ENCODE measurements at places on chromosomes 12 and 14.

GRCh38 chr12:92472201-92472600, 230.6 kb upstream of the PLEKHG7 start:
- no peak overlapping the region for H3K4me3 ChIP-seq
- H3K27me3 ChIP-seq, result no peaks in the 10 kb centered on the region
- no peak overlapping the region for H3K27ac ChIP-seq

DNA sequence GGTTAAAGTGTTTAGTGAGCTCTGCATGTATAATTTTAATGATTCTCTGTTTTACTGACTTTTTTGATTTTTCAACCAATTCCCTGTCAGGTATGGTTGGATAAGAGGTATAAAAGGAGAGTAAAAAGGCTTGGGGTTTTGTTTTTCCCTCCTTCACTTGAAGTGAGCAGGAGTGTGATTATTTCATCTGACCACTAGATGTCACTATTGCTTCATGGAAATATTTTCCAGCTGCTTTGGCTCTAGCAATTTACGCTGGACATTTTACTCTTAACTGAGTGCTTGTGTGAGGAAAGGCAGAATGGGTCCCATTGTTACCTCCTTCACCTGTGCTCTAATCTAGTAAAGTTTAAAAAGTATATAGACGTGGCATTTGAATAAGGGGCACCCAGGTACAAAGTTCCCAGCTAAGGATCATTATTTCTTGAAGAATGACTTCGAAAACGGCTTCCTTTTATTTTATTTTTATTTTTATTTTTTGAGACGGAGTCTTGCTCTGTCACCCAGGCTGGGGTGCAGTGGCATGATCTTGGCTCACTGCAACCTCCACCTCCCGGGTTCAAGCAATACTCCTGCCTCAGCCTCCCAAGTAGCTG, 66.5 kb downstream of the TBC1D30 start:
- peaks cover 7% of the 10 kb centered on the region for H3K4me1 ChIP-seq
- no peak overlapping the region for H3K27ac ChIP-seq
- H3K36me3 ChIP-seq, result no peaks in the 10 kb centered on the region
- no peak overlapping the region for H3K4me3 ChIP-seq
- DNase-seq, result no peak

DNA sequence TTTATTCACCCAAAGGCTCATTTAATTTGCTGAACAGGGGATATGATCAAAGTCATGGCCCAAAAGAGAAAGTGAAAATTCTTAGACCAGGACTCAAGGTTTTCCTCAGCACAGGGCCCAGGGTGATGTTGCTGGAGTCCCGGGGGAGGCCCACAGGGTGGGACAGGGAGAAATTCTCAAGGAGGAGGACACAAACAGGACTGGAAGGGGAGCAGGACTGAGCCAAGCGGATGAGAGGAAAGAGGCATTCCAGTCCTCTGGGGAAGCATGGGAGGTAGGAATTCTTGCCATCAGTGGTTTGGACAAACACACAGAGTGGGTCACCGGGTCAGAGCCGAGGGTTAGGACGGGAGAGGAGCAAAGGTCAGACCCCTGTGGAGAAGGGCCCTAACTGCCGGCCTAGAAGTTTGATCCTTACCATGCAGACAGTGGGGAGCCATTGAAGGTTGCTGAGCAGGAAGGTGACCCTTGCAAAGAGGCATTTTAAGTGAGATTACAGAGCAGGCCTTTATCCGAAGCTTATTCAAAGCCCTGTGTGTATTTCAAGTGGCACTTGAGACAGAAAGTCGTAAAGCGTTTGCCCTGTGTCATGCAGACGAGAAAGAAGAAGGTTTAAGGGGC, 68.4 kb upstream of the PTGR2 start:
- peaks cover 3% of the 10 kb centered on the region for H3K4me1 ChIP-seq
- peaks cover 18% of the 10 kb centered on the region for H3K27me3 ChIP-seq
- no peak overlapping the region for H3K27ac ChIP-seq
- peak; percentile 41 for DNase-seq

- no peaks in the 10 kb centered on the region for H3K4me1 ChIP-seq
- DNase-seq, result no peak
- no peak overlapping the region for H3K4me3 ChIP-seq
- H3K27ac ChIP-seq, result no peak overlapping the region
Observed at GRCh38 chr12:20438299-20438779, 70.0 kb downstream of the PDE3A start.

- no peak overlapping the region for H3K27ac ChIP-seq
- no peaks in the 10 kb centered on the region for H3K4me1 ChIP-seq
- H3K36me3 ChIP-seq, result no peaks in the 10 kb centered on the region
- H3K27me3 ChIP-seq, result no peaks in the 10 kb centered on the region
Observed at GRCh38 chr12:30100741-30101140, 317.0 kb upstream of the TMTC1 start.

- no peaks in the 10 kb centered on the region for H3K27me3 ChIP-seq
- DNase-seq, result no peak
- H3K4me3 ChIP-seq, result no peak overlapping the region
Observed at GRCh38 chr14:81193924-81194633, 26.7 kb downstream of the GTF2A1 start.

DNA sequence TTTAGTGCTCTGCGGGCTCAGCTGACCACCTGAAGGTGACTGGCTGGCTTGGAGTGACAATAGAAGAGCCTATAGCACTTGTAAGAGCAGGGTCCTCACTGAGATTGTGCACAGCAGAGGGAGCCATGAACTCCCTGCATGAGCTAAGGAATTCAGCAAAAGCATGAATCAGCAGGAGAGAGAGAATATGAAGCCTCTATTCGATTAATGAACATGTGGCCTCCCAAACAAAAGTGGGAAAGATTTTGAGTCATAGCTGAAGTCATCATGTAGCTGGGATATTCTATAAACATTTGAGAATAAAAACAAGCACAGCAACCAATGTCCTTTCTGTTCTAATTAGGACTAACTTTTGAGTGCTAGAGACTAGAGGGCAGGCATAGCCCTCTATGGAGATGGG, 626.6 kb downstream of the DIO2 start:
- H3K4me1 ChIP-seq, result no peaks in the 10 kb centered on the region
- H3K27me3 ChIP-seq, result no peaks in the 10 kb centered on the region
- DNase-seq, result no peak

- H3K36me3 ChIP-seq, result no peaks in the 10 kb centered on the region
- no peak for DNase-seq
- no peaks in the 10 kb centered on the region for H3K27me3 ChIP-seq
- H3K4me3 ChIP-seq, result no peak overlapping the region
- H3K27ac ChIP-seq, result no peak overlapping the region
- H3K4me1 ChIP-seq, result peaks cover 7% of the 10 kb centered on the region
Observed at GRCh38 chr14:22337938-22338337, 251.1 kb downstream of the DAD1 start.

DNA sequence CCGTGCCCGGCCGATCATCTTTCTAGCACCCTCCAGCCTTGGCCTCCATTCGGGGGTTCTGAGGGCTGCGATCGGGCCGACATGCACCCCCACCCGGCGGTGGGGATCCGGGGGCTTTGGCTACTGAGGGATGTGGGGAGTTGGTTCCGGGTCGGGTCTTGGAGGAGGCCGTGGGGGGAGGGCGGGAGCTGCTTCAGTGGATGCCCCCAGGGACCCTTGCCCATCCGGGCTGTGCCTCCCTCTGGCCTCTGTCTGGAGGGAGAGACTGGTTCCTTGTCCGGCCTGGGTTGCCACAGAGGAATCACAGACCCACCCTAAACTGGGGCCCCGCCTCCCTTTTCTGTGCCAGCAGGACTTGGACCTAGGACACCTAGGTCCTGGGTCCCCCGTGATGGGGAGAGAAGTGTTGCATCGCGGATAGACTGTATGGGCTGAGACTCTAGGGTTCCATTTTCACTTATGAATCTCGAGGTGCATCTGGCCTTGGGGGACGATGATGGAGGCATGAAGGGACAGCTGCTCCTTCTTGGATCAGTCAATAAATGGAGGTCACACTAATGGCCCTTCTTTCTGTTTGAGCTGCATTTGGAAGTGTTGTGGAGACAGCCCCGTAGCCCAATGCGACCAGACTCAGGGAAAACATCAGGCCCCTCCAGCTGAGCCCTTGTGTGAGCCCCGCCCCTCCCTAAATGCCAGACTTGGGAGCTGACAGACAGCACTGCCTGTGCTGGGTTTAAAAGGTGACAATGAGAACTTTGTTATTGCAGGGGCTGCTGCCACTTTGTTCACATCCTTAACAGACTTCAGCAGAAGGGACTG, 577 bp downstream of the DTX3 start:
- peaks cover 50% of the 10 kb centered on the region for H3K36me3 ChIP-seq
- H3K27me3 ChIP-seq, result no peaks in the 10 kb centered on the region

Measured in H9 (cell line).